ENCODE measurements at places on chromosomes 3 and 15.
A peak's percentile ranks its signal among the peaks of the same experiment; 100 is the strongest.

DNA sequence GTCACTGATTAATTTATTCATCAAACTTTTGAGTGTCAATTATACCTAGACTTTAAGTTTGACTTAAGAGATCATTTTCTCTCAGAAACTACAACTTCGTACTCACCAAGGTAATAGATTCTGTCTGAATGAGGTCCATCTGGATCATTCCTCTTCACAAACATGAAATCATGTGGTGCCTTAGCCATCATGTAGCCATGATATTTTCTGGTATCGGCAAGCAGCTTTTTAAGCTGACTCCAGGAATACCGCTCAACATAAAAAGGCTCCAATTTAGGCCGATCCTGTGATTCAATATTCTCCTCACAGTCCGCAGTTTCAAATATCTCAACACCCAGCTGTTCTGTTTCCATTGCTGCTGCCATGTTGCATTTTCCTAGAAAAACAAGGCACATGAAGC, 5.3 kb downstream of the DPP8 start:
- DNase-seq: no peak

- no peak for DNase-seq
These were observed 225.9 kb downstream of the FGF12 start for GRCh38 chr3:192501401-192501800.

GRCh38 chr3:150180334-150180733, 209.6 kb upstream of the PFN2 start:
- DNase-seq: no peak

DNA sequence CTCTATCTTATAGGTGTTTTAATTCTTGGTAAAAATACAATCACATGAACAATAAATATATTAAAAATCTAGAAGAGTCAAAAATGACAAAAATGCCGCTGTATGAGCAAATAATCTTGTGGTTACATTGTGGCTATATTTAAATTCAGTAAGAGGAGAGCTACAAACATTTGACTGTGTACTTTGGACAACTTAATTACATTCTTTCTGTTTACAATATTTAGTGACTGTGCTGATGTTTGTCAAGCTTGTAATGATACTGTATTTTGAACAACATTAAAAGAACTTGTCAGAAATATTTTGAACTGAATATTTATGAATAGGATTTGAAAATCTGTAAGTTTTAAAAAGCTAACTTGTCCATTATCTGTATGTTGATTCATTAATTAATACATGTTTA, 598.3 kb downstream of the SI start:
- DNase-seq: no peak

DNA sequence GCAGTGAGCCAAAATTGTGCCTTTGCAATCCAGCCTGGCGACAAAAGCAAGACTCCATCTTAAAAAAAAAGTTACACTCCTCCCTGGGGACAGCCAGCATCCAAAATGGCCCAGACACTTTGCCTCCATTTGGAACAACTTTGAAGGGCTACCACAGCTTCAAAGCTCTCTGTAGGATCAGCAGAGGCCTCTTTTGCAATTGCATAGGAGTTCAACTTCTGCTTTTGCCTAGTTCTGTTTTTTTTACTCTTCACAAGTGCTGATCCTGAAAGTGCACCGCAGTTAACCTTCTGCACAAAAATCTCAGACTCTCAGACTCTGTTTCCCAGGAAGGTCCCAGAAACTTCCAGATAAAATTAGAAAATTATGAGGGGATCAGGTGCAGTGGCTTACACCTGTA, 25.2 kb upstream of the SLC4A7 start:
- DNase-seq: no peak

DNA sequence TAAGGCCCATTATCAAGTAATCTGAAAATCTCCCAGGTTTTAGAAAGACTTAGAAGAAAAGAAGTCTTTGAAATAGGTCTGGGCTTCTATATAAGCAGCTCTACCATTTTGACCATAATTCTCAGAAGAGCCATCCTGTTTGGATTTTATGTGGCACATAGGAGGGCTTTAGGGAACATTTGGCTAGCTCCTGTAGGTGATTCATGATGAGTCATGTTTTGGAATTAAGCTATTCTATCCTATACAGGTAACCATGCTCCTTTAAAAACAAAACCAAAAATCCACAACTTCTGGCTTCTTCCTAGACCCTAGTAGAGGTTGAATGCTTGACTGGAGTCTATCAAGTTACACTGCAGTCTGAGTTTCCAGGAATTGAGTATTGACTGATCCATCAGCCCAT, 8.9 kb downstream of the SST start:
- no peak for DNase-seq

DNA sequence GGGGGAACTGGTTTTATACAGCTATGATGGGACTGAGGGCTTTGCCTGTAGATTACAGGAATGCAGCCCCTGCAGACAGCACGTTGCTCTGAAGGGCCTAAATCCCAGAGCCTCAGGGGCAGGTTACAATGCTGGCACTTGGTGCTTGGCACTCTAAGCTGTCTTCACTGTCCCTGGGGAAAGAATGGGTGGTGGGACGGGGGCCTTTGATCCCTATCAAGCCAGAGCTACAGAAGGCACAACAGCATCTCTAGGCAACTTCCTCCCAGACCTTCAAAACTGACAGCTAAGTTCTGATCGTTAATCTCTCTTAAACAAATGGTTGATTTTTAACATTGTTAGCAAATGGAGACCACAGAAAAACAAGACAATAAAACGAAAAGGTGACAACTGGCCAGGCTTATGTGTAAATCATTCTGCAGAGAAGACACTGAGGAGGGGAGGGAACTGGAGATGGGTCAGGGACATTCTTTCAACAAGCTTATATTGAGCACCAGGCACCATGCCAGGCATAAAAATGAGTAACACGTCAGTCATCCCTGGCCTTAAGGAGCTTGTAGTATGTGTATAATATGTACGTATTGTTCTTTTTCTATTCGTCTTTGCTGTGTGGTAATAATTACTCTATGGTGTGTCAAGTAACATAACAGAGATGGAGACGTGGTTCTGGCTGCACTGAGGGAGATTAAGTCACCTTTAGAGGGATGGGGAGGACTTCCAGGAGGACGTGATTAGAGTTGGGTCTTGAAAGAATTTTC, 49.1 kb downstream of the CA12 start:
- no peak for DNase-seq

- no peak for DNase-seq
These were observed 9.3 kb downstream of the PXYLP1 start for GRCh38 chr3:141240687-141241615.

GRCh38 chr15:87144775-87145174, 1065.1 kb downstream of the AGBL1 start:
- DNase-seq: no peak

- DNase-seq: no peak
These were observed 845.9 kb downstream of the TBL1XR1 start for GRCh38 chr3:176351408-176351807.

GRCh38 chr15:85027033-85027380, 45.4 kb downstream of the PDE8A start:
- no peak for DNase-seq

DNA sequence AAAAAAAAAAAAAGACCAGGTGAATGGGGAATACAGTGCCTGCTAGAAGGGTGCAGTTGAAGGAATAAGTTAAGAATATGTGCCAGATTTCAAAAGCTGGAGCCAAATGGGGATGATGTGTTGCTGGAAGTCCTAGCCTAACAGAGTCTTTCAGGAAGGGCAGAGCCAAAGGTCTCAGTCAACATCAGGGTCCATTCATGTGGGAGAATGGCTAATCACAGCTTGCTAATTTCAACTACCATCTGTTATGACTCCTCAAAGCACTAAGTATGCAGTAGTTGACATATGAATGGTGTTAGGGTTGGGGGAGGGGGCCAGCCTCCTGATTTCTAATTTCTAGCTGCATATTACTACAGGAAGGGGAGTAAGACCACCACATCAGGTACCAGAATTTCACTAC, 4.4 kb downstream of the ZBTB38 start:
- DNase-seq: no peak

DNA sequence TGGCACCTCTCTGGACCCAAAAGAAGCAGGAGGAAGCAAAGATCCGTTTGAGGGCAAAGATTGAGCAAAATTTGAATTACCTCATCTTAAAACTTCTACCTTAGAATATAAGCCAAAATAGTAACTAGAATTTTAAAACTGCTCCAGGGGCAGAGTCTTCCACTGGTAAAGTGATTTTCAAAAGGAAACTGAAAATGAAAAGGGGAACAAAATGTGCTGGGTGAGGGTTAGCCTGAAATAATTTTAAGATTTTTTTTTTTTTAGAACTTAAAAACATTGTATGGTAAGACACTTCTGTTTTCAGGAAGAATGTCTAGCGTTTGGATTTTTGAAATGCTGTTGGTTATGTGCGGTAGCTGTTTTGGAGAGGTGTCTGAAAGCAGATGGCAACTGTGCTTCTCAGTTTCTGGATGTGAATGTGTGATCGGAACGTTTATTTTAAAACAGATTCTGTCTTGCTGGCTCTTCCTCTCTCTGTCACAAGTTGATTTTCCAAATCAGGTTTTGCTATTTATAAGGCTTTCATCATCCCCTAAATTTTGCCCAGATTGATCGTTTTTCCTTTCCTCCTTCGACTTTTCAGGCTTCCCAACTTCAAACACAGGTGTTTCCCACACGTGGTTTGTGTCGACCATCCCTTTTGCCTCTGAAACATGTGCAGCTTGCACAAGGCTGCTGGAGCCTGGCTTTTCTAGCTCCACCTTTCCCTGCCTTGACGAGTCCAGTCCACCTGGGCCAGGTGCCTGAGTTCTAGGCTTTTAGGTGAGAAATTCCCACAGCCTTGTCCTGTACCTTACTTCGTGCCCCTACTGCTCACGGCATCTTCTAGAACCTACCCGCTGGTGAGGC, 3.3 kb downstream of the LRRK1 start:
- DNase-seq: no peak

DNA sequence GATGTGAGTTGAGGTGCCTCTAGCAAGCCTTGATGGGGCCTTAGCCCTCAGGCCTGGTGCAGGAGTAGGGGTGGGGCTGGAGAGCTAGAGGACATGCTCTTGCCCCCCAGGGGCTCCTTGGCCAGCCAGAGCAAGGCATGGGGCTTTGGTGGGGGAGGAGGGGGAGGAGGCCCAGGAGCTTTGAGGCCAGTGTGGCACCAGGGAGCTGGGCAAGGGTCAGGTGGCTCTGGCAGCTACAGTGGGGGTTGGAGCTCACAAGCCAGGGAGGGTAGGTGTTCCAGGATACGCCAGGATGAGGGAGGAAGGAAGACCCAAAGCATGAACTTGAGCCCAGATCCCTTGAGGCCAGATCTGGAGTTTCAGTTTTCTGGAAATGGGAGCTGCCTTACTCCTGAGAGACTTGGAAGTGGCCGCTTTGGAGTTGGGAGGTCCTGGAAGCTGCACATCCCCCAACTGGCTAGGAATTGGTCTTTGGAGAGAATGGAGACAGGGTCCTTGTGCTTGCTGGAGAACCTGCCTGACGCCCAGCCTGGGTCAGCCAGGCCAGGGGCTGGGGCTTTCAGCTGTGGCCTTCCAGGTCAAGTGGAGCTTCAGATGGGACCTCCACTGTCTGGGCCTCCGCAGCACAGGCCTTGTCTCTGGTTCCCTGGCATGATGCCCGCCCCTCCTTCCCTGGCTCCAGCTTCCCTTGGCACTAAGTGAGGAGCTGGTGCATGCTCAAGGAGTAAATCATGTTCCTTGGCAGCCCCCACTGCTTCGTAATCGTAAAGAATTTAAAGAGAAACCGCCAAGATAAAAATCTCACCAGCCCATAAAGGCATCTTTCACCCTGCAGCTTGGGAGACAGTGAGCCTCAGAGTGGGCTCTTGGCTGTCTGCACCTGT, 8.7 kb downstream of the SEMA3F start:
- peak; percentile 91 for DNase-seq

DNA sequence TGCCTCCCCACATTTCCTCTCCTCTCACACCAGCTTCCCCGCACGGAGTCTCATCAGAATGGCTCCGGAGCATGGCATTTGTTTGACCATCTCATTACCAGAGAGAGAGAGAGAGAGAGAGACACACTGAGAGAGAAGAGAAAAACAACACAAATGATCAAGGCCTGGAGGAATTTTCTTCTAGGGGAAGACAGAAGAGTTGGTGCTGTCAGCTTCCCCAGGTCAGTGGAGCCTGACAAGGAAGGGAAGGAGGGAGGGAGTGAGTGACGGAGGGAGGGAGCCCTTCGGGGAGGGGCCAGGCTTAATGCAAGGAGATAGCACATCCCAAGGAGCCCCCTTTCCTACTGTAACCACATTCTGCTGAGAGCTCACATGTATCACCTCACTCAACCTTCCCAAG, 9.1 kb downstream of the ST8SIA2 start:
- no peak for DNase-seq

GRCh38 chr3:196553551-196553950, 14.8 kb downstream of the WDR53 start:
- DNase-seq: no peak

DNA sequence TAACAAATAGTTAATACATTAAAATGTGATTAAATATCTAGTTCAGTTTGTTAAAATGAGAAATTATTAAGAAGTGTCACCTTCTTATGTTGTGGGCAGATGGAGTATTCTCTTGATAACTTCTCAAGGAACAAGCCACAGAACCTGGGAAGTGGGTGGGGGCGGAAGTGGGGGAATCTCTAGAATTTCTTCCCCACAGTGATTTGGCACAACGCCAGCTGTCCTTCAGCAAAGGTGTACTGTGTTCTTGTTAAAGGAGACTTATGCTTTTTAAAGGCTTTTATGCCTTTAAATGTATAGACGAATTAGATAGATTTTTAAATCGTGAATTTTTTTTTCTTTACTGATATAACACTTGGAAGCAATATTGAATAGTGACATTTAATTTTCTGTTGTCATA, 42.4 kb downstream of the SEC22A start:
- no peak for DNase-seq

DNA sequence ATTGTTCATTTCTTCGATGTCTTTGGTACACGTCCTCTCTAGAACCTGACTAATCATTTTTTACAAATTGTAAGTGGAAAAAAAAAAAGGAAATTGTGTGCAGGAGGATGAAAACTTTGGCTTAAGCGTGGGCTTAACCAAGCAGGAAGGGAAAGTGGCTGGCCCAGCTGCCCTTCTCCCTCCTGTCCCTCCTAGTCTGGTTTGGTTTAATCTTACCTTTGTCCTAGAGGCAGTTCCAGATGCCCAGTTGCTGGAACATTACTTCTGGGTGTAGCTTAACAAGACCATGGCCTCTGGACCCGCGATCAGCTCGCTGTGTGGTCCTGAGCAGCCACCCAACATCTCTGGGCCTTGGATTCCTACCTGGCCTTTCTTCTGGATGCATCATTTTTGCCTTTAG, 15.4 kb downstream of the PAQR5 start:
- no peak for DNase-seq

- peak; percentile 77 for DNase-seq
These were observed 56.4 kb upstream of the LIMD1 start for GRCh38 chr3:45537970-45538640.

DNA sequence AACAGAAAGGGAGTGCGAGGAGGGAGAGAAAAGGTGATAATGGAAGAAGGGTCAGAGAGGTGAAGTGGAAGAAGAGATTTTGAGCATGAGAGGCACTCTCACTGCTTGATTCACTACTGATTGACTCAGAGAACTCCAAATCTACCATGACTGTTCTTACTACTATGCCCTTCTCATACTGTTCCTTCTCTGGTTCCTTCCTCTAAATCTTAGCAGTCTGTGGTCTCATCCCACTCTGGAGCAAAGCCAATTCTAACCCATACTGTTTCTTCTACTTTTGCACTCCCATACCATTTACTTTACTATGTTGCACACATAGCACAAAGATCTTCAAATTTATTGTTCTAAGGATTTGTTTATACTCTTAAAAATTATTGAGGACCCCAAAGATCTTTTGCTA, 100.8 kb downstream of the DTWD1 start:
- DNase-seq: no peak

Data from left hindlimb (tissue), 1 donor.